AG09319 (cell line): ENCODE measurements at places on chromosomes 13 and 19.

DNA sequence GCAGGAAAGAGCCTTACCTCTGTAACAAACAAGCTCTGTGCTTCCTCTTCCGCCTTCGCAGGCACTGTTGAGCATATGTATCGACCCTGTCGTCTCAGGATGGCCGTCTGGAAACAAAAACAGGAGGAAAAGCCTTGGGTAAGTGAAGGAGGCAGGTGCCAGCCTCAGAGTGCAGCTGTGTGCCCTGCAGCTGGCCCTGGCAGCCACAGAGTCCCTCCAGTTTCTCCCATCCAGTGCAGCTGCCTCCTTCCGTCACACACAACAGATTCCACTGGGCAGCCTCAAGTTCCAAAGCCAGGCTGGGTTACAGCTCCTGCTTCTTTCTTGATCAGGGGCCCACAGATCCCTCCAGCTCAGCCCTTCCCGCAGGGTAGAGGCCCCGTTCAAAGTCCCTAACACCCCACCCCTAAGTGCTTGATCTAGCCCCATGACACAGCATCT, 47.7 kb downstream of the DOCK9 start:
- DNase-seq, result no peak

DNA sequence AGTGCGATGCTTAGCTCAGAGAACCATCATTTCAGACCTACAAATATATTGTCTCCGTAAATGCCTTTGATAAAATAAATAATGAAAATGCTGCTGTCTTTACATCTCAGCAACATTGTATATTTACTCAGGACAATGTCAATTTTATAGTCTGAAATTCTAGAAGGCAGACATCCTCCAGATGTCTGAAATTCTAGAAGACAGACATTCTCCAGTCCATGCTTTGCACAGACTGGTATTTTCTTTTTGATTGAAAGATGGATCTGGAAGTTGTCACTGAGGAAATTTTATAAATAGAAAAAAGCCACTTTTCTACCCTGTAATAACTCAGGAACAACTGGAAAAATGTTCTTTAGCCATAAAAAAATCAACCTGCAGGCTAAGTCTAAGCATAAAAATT, 2293.3 kb downstream of the PCDH9 start:
- no peak for DNase-seq

DNA sequence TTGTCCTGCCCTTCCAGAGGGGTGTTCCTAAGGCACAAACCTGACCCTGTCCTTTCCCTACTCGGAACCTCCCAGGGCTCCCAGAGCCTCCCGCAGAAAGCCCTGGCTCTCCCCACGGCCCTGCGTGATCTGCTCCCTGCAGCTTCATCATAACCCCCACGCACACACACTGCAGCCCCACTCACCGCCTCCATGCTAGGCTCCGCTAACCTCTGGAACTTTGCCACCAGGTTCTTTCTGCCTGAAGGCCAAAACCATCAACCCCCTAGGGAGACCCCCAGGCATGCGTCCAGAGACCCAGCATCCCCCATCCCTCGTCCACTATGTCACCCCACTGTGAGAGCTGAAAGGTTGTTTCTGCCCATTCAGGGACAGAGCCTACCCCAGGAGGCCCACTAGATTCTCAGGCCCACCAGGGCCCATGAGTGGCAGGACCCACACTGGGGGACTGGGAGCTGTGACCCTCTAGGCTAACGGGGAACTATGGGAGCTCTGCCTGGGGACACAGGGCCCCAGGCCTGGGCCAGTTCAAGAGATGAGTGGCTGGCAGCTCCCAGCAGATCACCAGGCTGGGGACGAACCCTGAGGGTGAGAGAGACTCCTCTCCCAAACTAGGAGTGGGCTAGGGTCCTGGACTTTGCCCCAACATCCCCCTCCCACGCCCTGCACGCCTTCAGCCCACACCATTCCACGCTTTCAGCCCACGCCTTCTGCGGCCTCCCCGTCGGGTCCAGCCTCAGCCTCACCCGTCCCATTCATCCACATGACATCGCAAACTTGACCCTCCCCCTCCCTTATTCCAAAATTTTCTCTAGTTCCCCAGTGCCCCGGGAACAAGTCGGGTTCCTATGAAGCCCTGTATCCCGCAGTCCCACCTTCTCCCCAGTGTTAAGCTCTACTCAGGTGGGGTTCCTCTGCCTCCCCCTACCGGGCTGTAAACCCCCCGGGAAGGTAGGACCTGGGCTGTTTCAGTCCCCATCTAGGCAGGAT, 33.2 kb upstream of the PNMA8B start:
- DNase-seq, result no peak

DNA sequence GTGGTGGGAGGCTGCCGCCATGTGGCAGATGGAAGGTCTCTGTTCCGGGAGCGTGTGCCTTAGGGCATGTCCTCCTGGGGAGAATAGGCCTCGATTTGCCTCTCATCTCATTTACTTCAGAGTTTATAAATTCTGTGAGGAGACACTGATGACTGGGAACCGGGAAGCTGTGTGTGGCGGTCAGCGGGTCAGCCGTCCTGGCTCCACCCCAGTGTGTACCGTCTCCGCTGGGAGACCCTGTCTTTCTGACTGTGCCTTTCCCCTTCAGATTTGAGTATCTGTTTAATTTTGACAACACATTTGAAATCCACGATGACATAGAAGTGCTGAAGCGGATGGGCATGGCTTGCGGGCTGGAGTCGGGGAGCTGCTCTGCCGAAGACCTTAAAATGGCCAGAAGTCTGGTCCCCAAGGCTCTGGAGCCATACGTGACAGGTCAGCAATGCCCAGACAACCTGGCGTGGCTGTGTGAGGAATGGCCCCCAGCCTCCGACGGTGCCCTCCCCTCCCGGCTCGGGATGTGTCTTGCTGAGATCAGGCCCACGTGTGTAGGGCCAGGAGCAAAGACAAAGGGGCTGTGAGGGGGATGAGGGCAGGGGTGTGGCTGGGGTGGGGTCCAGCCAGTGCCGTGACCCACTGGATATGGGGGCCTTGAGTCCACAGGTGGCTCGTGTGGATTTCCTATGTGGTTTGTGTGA, 21.6 kb downstream of the ATP4B start:
- no peak for DNase-seq

DNA sequence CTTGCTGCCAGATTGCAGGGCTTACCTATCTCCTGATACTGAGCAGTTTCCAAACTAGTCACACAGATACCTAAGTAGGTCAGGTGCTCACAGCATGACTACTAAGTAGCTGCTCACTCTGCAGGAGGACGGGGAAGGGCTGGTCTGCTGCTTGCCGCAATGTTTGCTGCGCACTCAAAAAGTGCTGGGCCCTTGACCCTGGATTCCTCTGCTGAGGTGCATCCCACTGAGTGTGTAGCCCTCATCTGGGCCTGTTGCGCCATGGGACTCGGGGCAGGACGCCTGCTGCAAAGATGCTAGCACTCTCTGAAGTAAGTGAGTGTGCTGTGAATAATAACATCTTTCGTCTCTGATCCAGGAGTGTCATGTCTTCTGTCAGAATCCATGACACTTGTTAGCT, 59.2 kb upstream of the MEDAG start:
- DNase-seq, result no peak

GRCh38 chr19:10461047-10461949, 41.0 kb downstream of the PDE4A start:
- DNase-seq, result peak; percentile 77
